ENCODE measurements at places on chromosomes 5 and 9.

DNA sequence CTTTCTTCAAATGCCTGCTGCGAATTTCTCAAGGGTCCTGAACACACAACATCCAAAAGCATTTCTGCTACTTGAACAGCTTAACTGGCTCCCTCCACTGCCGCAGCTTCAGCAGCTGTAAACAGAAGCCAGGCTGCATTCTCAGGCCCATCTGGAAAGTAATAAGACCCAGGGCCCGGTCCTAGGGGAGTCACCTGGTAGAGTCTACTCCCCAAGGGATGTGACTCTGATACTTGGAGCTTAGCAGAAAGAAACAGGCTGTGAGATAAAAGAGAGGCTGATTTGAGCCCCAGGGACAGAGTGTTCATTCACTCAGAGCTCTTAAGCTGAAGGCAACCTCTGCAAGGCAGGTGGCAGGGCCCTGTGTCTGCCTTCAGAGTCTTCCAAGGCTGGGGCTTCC, 356.8 kb downstream of the SPOCK1 start:
- no peak for DNase-seq

- no peak for DNase-seq
These were observed 30.7 kb downstream of the IFNW1 start for GRCh38 chr9:21110708-21111576.

- DNase-seq = no peak
These were observed 226.3 kb downstream of the AOPEP start for GRCh38 chr9:94952565-94953373.

- no peak for DNase-seq
These were observed 64.6 kb downstream of the NEURL1B start for GRCh38 chr5:172705576-172706084.

- no peak for DNase-seq
These were observed 47.4 kb downstream of the P4HA2 start for GRCh38 chr5:132180134-132180745.

DNA sequence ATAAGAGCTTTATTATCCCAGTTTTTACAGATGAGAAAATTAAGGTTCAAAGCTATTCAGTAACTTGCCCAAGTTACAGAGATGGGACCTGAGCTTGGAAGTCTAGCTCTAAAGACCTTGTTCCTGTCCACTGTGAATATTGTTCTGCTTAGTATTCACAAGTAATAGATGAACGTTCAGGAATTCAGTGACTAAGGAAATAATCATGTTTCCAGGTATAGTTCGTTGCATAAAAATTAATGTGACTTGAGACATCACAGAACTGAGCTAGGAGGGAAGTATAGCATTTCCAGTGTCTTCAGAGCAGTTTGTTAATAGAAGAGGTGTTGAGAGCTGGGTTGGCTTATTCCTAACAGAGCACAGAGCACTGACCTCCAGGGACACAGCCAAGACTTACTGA, 136.1 kb downstream of the FGF1 start:
- no peak for DNase-seq

GRCh38 chr9:94057918-94058317, 26.3 kb upstream of the PTPDC1 start:
- DNase-seq = no peak

- no peak for DNase-seq
These were observed 142.5 kb upstream of the LPAR1 start for GRCh38 chr9:111180811-111181210.

DNA sequence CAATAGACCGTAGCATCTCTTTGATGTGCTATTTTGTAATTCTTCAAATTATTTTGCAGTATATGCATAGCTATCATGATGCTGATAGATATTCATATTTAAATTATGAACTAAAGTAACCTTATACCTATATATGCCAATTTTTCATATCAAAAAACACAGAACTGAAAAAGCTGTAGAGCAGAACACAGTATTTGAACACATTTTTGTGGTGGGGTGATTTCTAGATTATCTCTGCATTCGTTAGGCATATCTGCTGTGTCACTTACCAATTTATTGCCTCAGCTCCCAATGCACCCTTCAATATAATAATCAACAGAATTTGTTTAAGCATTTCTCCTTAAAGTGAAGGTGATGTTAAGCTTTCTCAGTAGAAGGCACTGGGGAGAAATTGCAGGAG, 998.2 kb downstream of the PTPRD start:
- DNase-seq = no peak
